Activated CD4-positive, alpha-beta T cell treated with anti-CD3 and anti-CD28 coated beads, Interleukin-2, amount 50 U/mL, for 16 hours (primary cell): ENCODE measurements at places on chromosomes 11 and 22.

DNA sequence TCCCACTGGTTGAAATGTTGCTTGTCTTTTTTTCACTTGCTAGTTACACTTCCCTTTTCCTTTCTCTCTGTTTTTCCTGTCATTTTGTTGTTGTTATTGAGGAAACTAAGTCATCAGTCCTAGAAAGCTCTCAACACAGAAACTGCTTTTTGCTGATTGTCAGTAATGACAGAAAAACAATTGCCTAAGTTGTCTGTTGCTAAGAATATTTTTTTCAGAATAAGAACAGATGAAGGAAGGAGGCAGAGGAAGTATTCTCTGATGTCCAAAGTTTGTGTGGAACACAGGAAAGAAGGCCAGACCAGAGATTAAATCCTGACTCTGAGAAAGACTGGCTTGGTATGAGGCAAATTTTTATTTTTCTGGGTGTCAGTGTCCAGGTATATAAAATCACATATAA is 163.3 kb downstream of the CASP12 start:
- DNase-seq = no peak

- no peak for DNase-seq
Observed at GRCh38 chr22:34534101-34534500, 531.9 kb upstream of the ISX start.

DNA sequence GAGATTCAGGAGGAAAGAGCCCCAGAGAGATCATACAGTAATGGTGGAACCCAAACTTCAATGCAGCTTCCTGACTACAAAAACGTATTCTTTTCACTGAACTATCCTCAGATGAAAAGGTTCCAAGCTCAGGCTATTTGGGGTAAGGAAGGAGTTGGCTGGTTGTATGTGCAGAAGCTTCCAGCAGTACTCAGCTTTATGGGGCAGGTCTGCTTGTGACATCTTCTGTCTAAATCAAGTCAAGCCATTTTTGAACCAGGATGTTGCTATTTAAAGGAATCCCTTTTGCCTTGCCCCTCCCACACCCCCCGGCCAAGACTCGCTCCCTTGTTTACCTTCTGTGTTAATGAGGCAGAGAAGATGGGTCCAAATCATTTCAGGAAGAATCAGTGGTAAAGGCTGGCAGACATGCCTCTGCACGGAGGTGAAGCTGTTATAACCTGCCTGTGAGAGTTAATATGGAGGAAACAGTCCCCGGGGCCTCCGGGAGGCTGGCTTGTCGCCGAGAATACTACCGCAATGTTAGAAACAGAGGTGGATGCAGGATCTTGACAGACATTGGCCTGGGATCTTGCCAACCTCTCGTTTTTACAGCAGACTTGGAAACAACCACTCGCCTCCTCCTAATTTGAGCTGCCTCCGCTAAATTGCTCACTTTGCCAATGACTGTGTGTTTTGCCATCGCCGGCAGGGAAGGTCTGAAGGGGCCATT is 45.4 kb downstream of the TIMP3 start:
- no peak for DNase-seq

DNA sequence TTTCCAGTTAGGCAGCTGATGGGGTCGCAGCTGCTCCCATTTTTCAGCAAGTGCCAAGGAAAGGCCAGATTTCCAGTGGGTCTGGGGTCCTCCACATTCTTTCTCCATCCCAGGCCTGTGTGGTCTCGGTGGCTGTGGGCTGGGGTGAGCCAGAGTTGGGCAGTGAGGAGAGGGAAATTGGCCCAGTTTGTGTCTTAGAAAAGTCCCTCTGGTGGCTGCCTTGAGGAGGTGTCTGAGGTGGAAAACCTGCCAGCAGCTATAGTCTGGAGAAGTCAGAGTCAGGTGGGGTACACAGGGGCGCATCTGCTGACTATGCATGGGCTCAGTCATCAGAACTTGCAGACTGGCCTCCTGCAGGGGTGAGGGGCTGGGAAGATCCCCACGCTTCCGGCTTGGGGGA is 30.5 kb downstream of the MRGPRD start:
- DNase-seq = no peak

DNA sequence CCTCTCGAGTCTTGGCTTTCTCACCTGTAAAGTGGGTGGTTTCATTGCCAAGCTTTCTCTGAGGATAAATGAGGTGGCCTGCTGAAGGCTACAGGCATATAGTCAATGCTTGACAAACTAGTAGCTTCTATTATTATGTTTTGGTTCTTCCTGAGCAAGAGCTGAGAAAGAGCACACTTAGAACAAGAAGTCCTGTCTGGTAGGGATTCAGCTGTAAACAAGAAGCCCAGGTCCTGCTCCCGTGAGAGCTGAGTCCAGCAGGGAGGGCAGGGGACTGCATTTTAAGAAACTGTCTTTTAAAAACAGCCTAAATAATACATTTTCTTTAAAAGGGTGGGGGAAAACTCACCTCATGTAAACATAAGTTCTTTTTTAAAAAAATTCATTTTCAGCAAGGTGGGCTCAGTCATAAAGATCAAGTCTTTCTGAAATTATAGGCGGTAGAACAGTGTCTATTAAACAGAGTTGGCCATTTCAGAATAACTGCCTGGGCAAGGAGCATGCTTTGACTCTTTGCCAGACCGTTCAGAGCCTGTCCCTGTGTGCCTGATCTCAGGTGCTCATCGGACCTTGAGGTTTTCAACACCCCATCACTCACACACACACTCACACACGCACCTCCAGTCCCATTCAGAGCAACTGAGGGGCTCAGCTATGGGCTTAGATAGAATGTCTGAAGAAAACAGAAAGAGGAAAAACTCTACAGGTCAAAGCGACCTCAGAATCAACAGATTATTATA is 29.2 kb upstream of the MYO18B start:
- DNase-seq = no peak

DNA sequence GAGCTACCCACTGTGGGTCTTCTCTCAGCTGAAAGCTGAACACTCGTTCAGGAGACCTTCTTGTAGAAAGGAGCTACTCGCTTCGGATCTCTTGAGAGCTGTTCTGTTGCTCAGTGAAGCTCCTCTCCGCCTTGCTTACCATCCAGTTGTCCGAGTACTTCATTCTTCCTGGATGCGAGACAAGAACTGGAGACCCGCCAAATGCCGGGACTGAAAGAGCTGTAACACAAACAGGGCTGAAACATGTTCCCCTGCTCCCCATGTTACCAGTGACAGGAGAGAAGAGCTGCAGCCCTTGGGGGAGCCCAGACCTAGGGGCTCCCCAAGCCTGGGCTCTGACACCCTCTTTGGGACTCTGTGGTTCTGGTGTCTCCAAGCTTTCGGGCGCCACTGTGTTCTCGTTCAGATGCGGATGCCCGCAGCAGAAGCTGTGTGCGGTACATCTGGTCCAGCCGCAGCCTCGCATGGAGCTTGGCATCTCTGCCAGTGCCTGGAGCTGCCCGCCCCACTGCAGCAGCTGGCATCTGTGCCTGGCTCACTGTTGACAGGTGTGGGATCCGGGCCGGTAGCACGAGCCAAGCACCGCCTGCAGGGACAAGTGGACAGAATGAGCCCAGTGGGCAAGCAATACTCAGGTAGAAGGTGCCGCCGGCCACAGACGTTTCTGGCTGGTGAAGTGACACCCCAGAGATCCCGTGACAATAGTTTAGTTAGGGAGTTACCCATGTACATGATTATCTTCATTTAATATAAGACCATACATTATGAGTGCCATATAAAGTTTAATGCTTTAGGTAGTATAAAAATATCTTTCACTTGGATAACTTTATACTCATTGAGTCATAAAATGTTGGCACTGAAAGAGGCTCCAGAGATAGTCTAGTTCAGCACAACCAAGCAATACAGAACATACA is 49.1 kb downstream of the EMSY start:
- no peak for DNase-seq

DNA sequence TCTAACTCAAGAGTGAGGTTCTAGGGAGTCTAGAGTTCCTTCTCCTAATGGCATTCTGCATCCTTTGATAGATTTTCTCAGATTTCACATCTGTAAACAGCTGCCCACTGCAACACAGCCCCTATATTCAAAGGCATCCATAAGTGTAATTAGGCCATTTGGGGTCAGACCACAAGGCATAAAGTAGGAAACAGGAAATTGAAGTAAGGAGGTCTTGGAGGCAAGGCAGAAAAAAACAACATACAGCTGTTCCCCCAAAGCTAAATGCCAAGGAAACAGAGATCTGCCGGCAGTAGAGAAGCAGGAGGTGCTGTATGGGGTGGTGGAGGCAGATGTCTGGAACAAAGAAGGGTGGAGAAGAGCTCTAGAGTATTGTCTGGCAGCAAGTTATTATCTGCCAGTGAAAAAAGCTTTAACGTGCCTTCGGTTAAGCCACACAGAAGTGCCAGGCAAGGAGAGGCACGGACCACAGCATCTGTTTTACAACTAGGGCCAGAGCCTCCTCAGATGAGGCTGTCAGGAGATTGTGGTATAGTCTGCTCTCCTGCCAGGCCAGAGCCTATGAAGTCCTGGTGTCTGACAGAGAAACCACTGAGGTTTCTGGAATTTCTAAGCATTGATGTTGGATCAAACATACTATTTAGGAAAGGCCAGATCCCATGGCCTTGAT is 100.2 kb upstream of the CHRM4 start:
- no peak for DNase-seq

DNA sequence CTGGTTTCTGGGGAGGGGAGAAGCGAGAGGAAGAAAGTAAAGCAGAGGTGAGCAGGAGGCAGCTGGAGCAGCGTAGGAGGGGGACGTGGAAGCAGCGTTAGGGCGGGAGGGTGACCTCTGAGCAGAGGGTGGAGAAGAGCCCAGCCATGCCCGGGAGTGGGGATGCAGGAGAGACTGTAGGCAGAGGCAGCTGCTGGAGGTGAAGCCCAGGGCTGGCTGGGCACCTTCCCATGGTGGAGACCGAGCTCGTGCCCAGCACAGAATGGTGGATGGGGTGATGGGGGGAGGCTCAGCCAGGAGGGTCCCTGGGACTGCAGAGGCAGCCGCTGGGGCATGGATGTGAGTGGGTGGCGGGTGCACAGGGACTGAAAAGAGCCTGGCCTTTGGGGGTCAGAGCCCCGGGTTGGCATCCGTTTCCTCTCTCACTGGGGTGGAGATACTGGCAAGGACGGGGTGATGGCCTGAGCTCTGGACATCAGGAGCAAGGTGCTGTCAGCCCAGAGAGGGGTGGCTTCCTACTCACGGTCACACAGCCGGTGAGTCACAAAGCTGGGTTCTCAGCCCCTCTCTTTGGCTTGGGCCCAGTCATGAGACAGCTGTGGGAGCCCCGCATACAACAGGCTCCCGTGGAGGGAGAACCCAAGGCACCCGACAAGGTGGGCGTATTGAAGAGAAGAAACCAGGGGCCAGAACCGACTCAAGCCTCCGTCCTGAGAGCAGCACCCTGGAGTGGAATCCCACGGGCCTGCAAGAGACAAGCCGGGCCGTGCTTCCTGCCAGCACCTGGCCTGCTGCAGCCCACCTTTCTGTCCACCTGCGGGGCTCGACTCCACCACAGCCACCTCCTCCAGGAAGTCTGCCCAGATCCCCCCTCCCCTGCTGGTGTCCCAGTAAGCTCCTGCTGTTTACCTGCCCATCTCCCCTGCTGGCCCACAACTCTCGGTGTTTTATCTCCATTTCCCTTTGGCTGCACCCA is 45.8 kb upstream of the FGF3 start:
- DNase-seq = no peak

- no peak for DNase-seq
Observed at GRCh38 chr11:134879341-134879740, 467.3 kb upstream of the B3GAT1 start.

DNA sequence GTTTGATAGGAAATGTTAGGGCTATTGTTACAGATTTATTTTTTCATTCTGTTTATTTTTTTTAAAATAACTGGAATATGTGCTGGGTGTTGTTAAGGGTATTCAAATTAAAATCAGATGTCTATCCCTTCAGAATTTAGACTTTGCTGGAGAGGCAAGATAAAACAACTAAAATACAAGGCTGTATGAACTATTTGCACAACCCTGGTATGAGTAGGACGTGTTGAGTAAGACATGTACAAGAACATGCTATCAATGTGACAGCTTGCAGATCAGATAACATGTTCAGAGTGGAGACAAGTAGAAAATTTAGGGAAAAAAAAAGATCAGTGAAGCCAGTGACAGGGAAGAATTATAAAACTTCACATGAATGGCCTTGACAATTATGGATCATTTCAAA is 853.5 kb downstream of the METTL15 start:
- no peak for DNase-seq

- DNase-seq = no peak
Observed at GRCh38 chr22:39242595-39243438, 2.0 kb downstream of the PDGFB start.

GRCh38 chr11:40323241-40323640 is 1136.2 kb downstream of the LRRC4C start:
- DNase-seq = no peak

- DNase-seq = no peak
Observed at GRCh38 chr11:130103296-130103814, 33.7 kb downstream of the APLP2 start.
